ENCODE measurements at places on chromosomes 7 and 10. TPM values are rescaled to one million over a fixed set of nuclear protein-coding genes. Genes with fewer than 3 reads are reported as not detected.

CNNM1 gene
- 0.02 TPM for total RNA-seq

TMEM225B gene
- 1.5 TPM for total RNA-seq

CDK1 gene
- 1.5 TPM for total RNA-seq

PRKG1 gene
- total RNA-seq = not detected

CAMK2B gene
- 0.17 TPM for total RNA-seq

SLC18A3 gene
- total RNA-seq = not detected

- no peaks in the 10 kb centered on the region for H3K36me3 ChIP-seq
- DNase-seq = no peak
- peaks cover 7% of the 10 kb centered on the region for H3K4me1 ChIP-seq
Measured at GRCh38 chr10:120597902-120598301, 140.9 kb downstream of the PLPP4 start.

DNA sequence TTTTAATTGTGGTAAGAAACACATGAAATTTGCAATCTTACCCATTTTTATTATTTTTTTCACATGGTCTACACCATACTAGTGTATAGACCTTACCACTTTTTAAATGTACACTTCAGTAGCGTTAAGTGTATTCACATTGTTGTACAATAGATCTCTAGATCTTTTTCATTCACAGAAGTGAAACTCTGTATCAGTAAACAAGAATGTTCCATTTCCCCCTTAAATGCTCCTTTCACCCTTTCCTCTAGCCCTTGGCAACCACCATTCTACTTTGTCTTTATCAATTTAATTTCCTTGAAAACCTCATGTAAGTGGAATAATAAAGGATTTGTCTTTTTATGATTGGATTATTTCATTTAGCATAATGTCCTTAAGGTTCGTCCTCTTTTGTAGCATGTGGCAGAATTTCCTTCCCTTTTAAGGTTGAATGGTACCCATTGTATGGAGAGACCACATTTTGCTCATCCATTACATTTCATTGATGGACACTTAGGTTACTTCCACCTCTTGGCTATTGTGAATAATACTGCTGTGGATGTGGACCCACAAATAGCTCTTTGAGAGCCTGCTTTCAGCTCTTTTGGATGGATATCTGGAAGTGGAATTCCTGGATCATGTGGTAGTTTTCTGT, 45.7 kb downstream of the SNX10 start:
- peaks cover 83% of the 10 kb centered on the region for H3K4me1 ChIP-seq
- H3K4me3 ChIP-seq = peak overlapping the region; percentile 60
- H3K36me3 ChIP-seq = peaks cover 4% of the 10 kb centered on the region
- no peak for DNase-seq
- H3K27ac ChIP-seq = peak overlapping the region; percentile 96

DNA sequence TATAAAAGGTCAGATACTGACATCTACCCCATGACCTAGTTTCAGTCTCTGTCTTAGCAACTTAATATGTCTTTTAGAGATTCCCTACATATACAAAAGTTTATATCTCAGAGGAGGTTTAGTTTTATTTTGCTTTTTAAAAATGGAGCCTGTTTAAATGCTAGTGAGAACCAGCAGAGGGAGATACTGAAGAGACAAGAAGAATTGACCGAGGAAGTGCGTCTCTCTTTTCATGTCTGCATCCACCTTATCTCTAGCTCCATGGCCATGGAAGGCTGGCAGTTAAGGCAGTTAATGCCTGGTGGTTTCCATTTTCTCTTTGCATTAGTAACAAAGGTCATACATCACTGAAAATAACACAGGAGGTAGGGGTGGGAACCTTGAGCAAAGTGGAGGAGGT, 10.7 kb downstream of the SUV39H2 start:
- H3K36me3 ChIP-seq = no peaks in the 10 kb centered on the region
- H3K4me3 ChIP-seq = no peak overlapping the region
- H3K4me1 ChIP-seq = no peaks in the 10 kb centered on the region
- no peaks in the 10 kb centered on the region for H3K27me3 ChIP-seq
- H3K27ac ChIP-seq = no peak overlapping the region
- no peak for DNase-seq

DNA sequence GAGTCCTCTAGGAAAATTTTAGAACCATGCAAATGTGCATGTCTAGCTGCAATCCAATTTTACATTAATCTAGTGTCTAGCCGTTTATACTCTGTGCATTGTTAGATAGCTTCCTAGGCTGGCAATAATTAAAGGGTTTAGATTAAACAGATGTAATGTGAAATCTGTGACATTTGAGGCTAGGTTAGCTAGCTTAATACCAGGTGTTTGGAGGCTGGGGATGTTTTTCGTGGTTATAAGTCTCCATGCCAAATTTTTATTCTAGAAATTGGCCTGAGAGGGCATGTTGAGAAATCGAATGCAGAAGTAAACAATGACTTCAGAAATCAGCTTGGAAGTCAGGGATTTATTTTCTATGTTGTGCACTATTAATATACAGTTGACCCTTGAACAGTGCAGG, 94.2 kb downstream of the ST7 start:
- no peaks in the 10 kb centered on the region for H3K36me3 ChIP-seq
- H3K27me3 ChIP-seq = no peaks in the 10 kb centered on the region
- H3K4me1 ChIP-seq = peaks cover 9% of the 10 kb centered on the region
- H3K4me3 ChIP-seq = no peak overlapping the region

All from activated B cell treated with CpG ODN at 0.5 μM for 24 hours (primary cell).